WTC11 (cell line): ENCODE measurements at places on chromosomes 11 and 22. TPM values are rescaled to one million over a fixed set of nuclear protein-coding genes. Genes with fewer than 3 reads are reported as not detected.

GRCh38 chr11:76747915-76748860 lies 35.0 kb upstream of the TSKU start:
- no peak overlapping the region for H3K27ac ChIP-seq
- peaks cover 2% of the 10 kb centered on the region for H3K27me3 ChIP-seq
- H3K4me3 ChIP-seq, result no peak overlapping the region
- DNase-seq, result no peak
- no peaks in the 10 kb centered on the region for H3K36me3 ChIP-seq
- H3K4me1 ChIP-seq, result peaks cover 42% of the 10 kb centered on the region

Gene NPTXR
- total RNA-seq, result 10.4 to 11.2 TPM (median 10.6 TPM) in 3 replicates

GRCh38 chr11:10487002-10487647 lies 32.1 kb downstream of the AMPD3 start:
- peaks cover 3% of the 10 kb centered on the region for H3K27me3 ChIP-seq
- peaks cover 6% of the 10 kb centered on the region for H3K4me1 ChIP-seq
- no peak for DNase-seq
- no peak overlapping the region for H3K4me3 ChIP-seq
- no peak overlapping the region for H3K27ac ChIP-seq

- DNase-seq, result no peak
- H3K36me3 ChIP-seq, result peaks cover 9% of the 10 kb centered on the region
- H3K27me3 ChIP-seq, result no peaks in the 10 kb centered on the region
Observed at GRCh38 chr11:33722590-33723234, 13.5 kb downstream of the CD59 start.

DNA sequence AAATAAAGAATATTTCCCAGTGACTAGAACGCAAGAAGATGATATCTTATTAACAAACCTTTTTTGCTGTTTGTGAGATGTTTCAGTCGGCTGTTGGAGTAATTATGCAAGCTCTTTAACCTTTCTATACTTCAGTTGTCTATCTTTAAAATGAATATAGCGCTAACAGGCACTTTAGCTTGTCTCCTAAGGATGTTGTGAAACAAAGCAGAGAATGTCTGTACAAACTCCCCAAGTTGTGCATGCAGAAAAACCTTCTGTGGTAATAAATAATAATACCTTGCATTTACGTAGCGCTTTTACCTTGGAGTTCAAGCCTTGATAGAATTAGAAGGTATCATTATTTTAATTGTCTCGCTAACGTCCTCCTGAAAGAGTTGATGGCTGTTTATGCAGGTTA lies 1.9 kb upstream of the KDM2A start:
- H3K27me3 ChIP-seq, result peaks cover 4% of the 10 kb centered on the region; the same call in 1 of the 2 replicates
- DNase-seq, result no peak
- peaks cover 40% of the 10 kb centered on the region for H3K4me1 ChIP-seq

GRCh38 chr11:78846269-78846668 lies 271.6 kb upstream of the NARS2 start:
- DNase-seq, result no peak
- no peak overlapping the region for H3K4me3 ChIP-seq
- H3K36me3 ChIP-seq, result no peaks in the 10 kb centered on the region
- no peaks in the 10 kb centered on the region for H3K27me3 ChIP-seq
- no peaks in the 10 kb centered on the region for H3K4me1 ChIP-seq

GRCh38 chr11:100719809-100720221 lies 32.7 kb downstream of the ARHGAP42 start:
- H3K4me1 ChIP-seq, result peaks cover 77% of the 10 kb centered on the region
- H3K27me3 ChIP-seq, result no peaks in the 10 kb centered on the region
- peak; percentile 32 for DNase-seq
- peak overlapping the region; percentile 98 for H3K27ac ChIP-seq

GRCh38 chr11:18958221-18958910 lies 19.2 kb upstream of the MRGPRX1 start:
- H3K27me3 ChIP-seq, result no peaks in the 10 kb centered on the region
- peak; percentile 34 for DNase-seq
- H3K36me3 ChIP-seq, result no peaks in the 10 kb centered on the region
- no peak overlapping the region for H3K4me3 ChIP-seq
- H3K4me1 ChIP-seq, result peaks cover 16% of the 10 kb centered on the region

Gene MOGAT2
- 0.09 to 0.11 TPM in 2 of 3 replicates, not detected in the other for total RNA-seq

Gene PTPRCAP
- 3.5 to 4.0 TPM (median 3.6 TPM) in 3 replicates for total RNA-seq

GRCh38 chr11:61904539-61905048 lies 12.8 kb downstream of the RAB3IL1 start:
- H3K4me3 ChIP-seq, result no peak overlapping the region
- H3K36me3 ChIP-seq, result no peaks in the 10 kb centered on the region
- peaks cover 29% of the 10 kb centered on the region for H3K4me1 ChIP-seq
- H3K27ac ChIP-seq, result no peak overlapping the region
- DNase-seq, result peak; percentile 72

- H3K4me1 ChIP-seq, result peaks cover 28% of the 10 kb centered on the region
- H3K27me3 ChIP-seq, result peaks cover 66% of the 10 kb centered on the region
- H3K4me3 ChIP-seq, result no peak overlapping the region
- no peak for DNase-seq
Observed at GRCh38 chr22:29476116-29476515, 3.9 kb upstream of the NEFH start.

Gene NXPE2
- not detected in 3 replicates for total RNA-seq

Gene CHADL
- 1.2 to 1.7 TPM (median 1.5 TPM) in 3 replicates for total RNA-seq

DNA sequence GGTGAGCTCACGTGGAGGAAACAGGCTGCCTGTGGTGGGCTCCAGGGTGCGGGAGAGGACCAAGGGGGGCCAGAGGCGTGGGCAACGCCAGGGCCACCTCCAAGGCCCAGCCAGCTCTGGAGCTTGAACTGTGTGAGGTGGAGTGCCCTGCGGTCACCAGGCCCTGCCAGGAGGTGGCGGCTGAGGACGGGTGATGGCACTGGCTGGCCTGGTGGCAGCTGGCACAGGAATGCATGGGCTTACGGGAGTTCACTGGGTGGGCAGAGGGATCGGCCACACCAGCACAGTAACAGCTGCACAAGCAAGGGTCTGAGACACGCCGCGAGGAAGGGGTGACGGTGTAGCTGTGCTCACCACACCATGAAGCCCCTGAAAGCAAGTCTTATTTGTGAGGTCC lies 15.8 kb downstream of the TOLLIP start:
- DNase-seq, result no peak
- H3K27me3 ChIP-seq, result no peaks in the 10 kb centered on the region
- no peak overlapping the region for H3K27ac ChIP-seq
- H3K4me1 ChIP-seq, result no peaks in the 10 kb centered on the region
- no peak overlapping the region for H3K4me3 ChIP-seq
- peaks cover 2% of the 10 kb centered on the region; the same call in 1 of the 2 replicates for H3K36me3 ChIP-seq

DNA sequence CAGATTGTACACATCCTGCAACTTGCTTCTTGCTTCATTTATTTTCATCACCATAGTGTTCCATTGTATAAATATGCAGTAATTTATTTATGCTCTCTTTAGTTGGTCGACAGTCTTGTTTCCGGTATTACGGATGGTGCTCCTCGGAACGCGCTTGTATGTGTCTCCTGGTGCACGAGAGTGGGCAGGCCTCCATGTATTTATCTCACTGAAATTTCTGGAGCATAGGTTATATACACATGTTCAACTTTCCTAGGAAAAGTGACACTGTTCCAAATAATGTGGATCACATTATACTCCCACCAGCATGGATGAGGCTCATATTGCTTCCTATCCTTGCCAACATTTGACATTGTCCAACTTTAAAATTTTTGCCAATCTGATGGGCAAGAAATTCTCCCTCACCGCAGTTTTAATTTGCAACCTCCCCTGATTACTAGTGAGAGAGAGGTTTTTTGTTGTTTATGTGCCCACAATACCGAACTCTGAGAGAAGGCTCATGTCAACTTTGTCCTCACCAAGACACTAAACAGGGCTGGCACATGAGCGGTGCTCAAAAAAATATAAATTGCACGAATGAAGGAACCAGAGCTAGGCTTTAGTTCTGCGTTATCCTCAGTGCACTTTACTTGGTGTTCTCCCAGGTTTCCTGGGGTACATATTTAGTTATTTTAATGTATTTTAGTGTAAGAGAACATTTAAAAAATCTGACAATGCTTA lies 3.8 kb downstream of the CSNK2A3 start:
- no peak for DNase-seq
- peaks cover 6% of the 10 kb centered on the region; the same call in 1 of the 2 replicates for H3K4me1 ChIP-seq
- no peaks in the 10 kb centered on the region for H3K27me3 ChIP-seq
- H3K4me3 ChIP-seq, result no peak overlapping the region
- no peaks in the 10 kb centered on the region for H3K36me3 ChIP-seq

DNA sequence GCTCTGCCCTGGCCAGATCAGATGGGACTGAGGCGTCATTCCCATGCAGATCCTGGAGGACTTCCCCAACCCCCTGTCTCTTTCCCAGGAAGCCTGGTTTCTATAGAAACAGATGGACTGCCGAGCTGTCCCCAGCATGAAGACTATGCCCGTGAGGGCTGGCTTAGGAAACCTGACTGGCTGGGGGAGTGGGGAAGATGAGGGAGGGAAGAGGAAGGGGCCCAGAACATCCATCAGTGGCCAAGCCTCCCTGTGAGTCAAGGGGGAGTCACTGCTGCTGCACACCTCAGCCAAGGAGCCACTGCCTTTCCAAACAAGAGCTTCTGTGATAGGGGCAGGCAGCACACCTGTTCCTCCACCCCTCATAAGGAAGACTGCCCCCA lies 5.8 kb downstream of the TP53I11 start:
- H3K36me3 ChIP-seq, result peaks cover 5% of the 10 kb centered on the region
- H3K27me3 ChIP-seq, result no peaks in the 10 kb centered on the region
- peaks cover 57% of the 10 kb centered on the region for H3K4me1 ChIP-seq
- no peak for DNase-seq

Gene POTEH
- total RNA-seq, result not detected in 3 replicates

DNA sequence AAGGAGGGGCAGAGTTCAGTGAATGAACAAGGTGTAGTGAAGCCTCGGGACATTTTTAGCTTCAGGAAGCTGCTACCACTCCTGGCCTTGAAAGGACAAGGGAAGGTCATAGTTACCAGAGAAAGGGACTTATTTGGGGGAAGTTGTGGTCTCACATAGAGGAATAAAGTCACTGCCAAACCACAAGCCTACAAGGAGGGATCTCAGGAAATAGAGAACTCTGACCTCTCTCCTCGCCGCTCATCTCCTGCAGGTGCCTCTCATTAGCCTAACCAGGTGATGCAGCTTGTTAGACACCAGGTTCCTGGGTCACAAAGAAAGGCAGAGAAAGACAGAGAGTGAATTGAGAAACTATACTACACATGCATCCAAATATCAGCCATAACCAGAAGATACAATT lies 14.3 kb upstream of the TOLLIP start:
- no peak overlapping the region for H3K27ac ChIP-seq
- DNase-seq, result no peak
- no peaks in the 10 kb centered on the region for H3K4me1 ChIP-seq
- peaks cover 19% of the 10 kb centered on the region for H3K36me3 ChIP-seq

Gene MCHR1
- total RNA-seq, result 0.57 to 1.0 TPM (median 0.69 TPM) in 3 replicates

DNA sequence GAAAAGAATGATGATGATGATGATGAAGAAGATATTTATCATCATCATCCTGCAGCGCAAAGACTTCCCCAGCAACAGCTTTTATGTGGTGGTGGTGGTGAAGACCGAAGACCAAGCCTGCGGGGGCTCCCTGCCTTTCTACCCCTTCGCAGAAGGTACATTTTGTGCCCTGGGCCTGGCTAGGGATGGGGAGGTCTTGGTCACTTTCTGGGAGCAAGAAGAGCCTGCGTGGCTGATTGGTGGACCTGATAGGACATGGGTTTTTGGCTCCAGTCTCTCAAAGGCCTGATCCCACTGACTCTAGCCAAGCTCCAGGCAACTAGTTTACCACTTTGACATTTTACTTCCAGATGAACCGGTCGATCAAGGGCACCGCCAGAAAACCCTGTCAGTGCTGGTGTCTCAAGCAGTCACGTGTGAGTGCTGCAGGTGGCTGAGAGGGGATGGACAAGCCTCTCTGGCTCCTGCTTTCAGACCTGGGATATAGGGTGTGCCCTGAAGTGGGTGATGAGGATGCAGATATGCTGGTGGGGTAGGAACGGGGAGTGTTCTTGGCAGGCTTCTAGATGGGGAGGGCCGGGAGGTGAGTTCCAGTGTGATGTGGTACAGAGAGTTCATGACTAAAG lies 5.3 kb downstream of the SIDT2 start:
- H3K4me3 ChIP-seq, result no peak overlapping the region
- no peak overlapping the region for H3K27ac ChIP-seq
- H3K36me3 ChIP-seq, result peaks cover 7% of the 10 kb centered on the region; the same call in 1 of the 2 replicates
- H3K27me3 ChIP-seq, result peaks cover 6% of the 10 kb centered on the region

DNA sequence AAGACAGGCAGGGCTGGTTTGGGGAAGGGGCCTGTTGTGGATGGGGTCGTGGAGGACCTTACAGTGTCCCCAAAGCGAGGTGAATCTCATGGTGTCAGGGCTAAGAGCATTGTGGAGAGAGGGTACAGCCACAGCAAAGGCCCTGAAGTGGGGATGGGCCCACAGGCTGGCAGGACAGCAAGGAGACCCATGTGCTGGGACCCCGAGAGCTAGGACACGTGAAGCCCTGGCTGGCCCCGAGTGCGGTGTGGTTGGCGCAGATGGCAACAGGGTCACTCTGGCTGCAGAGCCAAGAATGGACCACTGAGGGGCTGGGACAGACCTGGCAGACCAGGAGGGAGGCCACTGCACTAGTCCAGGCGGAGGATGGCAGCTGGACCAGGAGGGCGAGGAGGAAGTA lies 30.0 kb upstream of the KCNQ1OT1 start:
- H3K36me3 ChIP-seq, result no peaks in the 10 kb centered on the region; the same call in 1 of the 2 replicates
- H3K4me3 ChIP-seq, result no peak overlapping the region
- no peaks in the 10 kb centered on the region for H3K4me1 ChIP-seq
- H3K27ac ChIP-seq, result 0 out of 2 replicates have a peak overlapping the region, but pooled peaks have one; percentile 36

Gene TMPRSS6
- total RNA-seq, result 0.11 to 0.14 TPM in 2 of 3 replicates, not detected in the other

DNA sequence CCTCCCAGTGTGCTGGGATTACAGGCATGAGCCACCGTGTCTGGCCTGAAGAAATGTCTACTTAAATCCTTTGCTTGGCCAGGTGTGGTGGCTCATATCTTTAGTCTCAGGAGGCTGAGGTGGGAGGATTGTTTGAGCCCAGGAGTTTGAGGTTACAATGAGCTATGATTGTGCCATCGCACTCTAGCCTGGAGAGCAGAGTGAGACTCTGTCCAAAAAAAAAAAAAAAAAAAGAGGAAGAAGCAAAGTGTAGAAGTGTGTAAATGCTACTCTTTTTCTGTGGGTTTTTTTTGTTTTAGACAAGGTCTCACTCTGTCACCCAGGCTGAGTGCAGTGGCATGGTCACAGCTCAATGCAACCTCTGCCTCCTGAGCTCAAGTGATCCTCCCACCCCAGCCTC lies 6.4 kb upstream of the ATG16L2 start:
- peaks cover 4% of the 10 kb centered on the region for H3K4me1 ChIP-seq
- DNase-seq, result no peak
- H3K4me3 ChIP-seq, result no peak overlapping the region
- H3K36me3 ChIP-seq, result peaks cover 6% of the 10 kb centered on the region; the same call in 1 of the 2 replicates

Gene H19
- total RNA-seq, result 9.8 to 12.7 TPM (median 11.7 TPM) in 3 replicates

Gene LARGE1
- total RNA-seq, result 62.4 to 72.6 TPM (median 68.8 TPM) in 3 replicates

Gene SLC22A9
- total RNA-seq, result not detected in 3 replicates

Gene JAML
- total RNA-seq, result 0.24 to 0.37 TPM in 2 of 3 replicates, not detected in the other

GRCh38 chr11:20854215-20854955 lies 185.0 kb downstream of the NELL1 start:
- no peak overlapping the region for H3K27ac ChIP-seq
- H3K4me1 ChIP-seq, result peaks cover 2% of the 10 kb centered on the region
- H3K36me3 ChIP-seq, result no peaks in the 10 kb centered on the region
- H3K4me3 ChIP-seq, result no peak overlapping the region
- H3K27me3 ChIP-seq, result no peaks in the 10 kb centered on the region
- peak; percentile 16 for DNase-seq

- H3K4me3 ChIP-seq, result peak overlapping the region; percentile 84
- peaks cover 38% of the 10 kb centered on the region for H3K27me3 ChIP-seq
- no peak overlapping the region for H3K27ac ChIP-seq
- H3K4me1 ChIP-seq, result peaks cover 37% of the 10 kb centered on the region
- no peak for DNase-seq
- H3K36me3 ChIP-seq, result no peaks in the 10 kb centered on the region
Observed at GRCh38 chr11:65574811-65575567, 864 bp upstream of the EHBP1L1 start.

Gene SCN2B
- total RNA-seq, result 0.16 to 0.37 TPM (median 0.20 TPM) in 3 replicates
